ENCODE measurements at places on chromosomes 13 and 19.

DNA sequence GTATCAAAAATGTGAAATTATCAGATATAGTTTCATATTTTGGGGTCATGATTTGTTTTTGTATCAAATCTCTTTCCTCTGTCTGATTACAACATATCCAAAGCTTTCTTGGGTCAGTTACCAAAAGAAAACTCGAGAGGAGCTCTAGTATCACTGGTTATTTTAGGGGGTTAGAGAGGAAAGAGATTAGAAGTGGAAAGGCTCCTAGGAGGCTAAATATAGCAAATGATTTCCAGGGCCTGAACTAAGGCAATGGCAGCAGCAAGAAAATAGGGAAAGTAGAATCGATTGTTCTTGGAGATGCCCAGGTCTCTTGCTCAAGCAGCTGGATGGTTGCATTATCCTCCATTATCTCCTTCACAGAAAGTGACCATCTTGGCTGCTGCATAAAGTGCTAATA lies 72.9 kb downstream of the NHLRC3 start:
- DNase-seq, result no peak

DNA sequence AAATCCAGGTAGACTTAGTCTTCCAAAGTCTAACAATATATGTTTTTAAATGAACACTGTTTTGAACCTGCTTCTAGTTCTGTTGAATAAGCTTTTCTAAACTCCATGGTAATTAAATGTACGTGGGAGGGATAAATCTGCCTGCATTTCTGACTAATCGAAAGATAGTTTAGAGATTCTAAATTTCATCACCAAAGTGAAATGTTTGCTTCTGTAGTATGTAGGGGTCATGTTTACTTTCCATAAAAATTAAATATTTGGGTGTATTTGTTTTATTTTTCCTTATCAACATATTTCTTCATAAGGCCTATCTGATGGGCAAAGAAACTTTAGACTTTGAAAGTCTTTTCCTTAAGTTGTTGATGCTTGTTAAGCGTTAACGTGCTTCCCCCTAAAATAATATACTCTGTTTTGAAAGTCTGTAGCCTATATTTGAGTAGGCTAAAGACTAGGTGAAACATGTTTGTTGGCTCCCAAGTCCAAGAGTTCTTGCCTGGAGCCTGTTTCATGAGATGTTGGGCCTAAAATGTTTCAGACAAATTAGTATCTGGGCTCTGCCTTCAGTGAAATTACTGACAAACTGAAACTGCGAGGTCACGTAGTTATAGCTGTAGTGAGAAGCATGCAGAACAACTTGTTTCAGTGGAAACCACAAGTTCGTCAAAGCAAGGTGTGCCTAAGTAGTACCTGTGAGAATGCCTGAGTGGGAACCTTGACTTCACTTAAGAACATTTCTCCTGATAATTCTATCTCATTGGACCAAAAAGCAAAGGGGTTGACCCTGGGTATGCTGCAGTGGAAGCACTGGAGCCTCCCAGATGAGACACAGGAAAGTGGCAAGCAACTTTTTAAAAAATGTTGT lies 126.2 kb downstream of the LMO7 start:
- DNase-seq, result no peak

- DNase-seq, result no peak
Observed at GRCh38 chr13:29457299-29457698, 138.2 kb downstream of the SLC7A1 start.

- DNase-seq, result no peak
Observed at GRCh38 chr13:37075164-37075563, 15.7 kb upstream of the SUPT20H start.

- no peak for DNase-seq
Observed at GRCh38 chr13:102277286-102277685, 124.6 kb downstream of the FGF14 start.

DNA sequence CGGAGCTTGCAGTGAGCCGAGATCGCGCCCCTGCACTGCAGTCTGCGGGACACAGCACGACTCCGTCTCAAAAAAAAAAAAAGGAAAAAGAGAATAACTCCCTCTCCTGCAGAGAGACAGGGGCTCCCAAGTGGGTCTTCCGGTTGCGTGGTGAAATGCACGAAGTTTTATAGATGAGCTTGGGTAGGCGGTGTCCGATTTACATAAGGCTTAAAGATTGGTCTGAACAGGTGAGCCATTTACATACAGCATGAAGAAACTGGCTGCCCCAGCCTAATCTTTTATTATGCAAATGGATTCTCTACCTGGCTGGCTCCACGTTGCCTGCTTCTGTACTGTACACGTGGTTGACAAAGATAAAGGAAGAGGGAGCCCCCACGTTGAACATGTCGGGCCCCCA lies 19.5 kb downstream of the ADGRE2 start:
- DNase-seq, result no peak

DNA sequence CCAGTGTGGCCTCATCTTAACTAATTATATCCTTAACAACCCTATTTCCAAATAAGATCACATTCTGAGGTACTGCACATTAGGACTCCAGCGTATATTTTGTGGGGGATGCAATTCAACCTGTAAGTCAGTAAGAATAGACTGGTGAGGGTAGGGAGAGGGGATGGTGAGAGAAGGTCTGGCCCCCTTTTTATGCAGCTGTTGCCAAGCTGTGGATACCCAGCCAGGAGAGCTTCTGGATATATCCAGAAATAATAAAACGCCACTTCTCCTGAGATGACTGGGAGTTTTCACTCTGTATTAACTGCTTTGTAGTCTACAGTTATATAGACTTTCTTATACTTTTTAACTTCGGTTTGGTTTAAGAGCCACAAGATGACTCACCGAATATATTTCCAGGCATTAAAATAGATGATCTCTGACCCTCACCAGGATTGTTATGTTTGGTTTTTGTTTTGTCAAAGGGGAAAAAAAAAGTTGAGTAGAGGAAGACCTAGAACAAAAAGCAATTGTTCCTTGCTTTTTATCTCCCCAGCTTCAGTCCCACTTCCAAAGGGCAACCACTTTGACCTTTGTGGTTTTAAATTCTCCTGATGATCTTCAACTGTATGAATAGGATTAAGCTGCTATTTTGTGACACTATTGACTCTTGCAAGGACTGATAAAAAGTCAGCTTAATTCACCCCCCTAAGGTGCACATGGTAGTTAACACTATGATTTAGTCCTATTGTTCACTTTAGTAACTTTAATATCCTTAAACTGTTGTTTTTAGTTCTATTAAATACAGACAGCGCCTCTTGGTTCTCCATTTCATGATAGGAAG lies 3.1 kb upstream of the NEK3 start:
- DNase-seq, result no peak

DNA sequence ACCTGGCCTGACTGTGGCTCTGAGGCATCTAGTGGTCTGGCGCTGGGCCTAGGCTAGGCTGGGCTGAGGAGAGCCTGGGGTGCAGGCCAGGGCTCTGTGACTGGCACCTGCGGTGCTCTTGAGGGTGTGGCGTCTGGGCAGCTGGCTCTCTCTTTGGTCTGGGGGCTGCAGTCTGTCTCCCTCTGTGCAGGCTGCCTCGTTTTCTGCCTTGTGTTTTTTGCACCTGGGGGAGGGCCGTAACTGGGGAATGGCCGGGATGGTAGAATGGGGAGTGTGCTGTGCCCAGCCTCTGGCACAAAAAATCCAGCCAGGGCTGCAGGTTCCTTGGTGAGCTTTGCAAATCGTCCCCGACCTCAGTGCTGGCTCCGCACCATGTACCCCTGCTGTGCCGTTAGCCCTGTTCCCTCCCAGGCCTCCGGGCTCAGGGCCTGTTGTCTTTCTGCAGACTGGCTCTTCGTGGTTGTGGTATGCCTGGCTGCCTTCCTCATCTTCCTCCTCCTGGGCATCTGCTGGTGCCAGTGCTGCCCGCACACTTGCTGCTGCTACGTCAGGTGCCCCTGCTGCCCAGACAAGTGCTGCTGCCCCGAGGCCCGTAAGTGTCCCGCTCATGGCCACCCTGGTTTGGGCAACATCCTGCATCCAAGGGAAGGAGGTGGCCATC lies 6.5 kb upstream of the USF2 start:
- DNase-seq, result no peak

- no peak for DNase-seq
Observed at GRCh38 chr13:114077933-114078325, 54.5 kb downstream of the RASA3 start.

DNA sequence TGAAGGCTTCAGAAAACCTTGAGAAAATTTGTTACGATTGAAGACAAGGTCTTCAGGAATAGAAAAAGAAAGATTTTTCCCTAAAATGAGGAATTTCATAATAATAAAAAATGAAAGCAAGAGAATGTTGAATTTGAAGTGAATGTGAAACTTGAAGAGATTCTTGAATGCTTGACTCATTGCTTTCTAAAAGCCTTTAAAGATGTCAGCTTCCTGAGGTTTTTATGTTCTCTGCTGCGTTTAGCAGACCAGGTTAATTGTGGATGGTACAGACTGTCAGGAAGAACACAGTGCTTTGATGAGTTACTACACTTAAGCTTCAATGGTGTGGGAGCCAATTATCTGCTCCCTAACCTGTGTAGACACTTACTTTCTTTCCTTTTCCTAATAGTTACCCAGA lies 96.3 kb upstream of the FNDC3A start:
- DNase-seq, result no peak

DNA sequence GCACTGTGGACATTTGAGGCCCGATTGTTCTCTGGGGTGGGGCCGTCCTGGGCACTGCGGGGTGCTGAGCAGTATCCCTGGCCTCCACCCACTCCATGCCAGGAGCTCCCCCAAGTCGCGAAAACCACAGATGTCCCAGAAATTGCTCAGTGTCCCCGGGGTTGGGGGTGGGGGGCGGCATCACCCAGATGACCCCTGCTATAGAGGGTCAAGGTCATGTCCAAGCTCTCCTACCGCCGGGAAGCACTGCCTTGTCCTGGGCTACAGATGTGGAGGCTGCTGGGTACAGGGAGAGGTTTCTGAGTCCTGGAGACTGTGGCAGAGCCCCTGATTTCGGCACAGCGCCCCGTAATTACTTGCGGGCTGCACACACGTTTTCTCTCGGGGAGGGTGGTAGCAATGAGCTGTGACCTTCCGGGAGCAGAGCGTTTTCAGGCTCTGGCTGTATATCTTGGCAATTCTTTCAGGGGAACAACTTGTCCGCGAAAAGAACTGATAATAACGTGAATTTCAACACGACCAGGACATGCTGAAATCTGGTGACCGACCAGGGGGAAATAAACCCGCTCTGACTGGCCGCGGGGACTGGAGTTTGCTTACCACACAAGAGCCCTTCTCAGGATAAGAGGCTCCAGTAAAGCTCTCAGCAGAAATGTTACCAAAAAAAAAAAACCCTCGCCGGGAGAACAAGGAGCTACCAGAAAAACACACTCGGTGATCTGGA lies 68.1 kb downstream of the GNG7 start:
- DNase-seq, result no peak

DNA sequence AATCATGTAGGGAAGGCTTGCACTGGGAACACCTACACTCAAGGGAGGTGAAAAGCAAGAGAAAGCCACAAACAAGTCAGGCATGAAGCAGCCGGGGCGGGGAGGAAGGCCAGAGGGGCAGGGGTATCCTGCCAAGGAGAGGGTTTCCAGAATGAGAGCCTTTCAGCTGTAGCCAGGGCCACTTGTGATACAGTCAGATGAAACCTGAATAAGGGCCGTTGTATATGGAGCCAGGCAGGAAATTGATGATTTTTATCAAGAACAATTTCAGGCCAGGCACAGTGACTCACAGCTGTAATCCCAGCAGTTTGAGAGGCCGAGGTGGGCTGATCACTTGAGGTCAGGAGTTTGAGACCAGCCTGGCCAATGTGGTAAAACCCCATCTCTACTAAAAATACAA lies 4.4 kb downstream of the TRPM4 start:
- DNase-seq, result no peak

GRCh38 chr19:38061294-38061693 lies 154.3 kb downstream of the SIPA1L3 start:
- DNase-seq, result no peak

- DNase-seq, result no peak
Observed at GRCh38 chr13:49711218-49711863, 20.1 kb upstream of the EBPL start.

GRCh38 chr13:35598233-35598632 lies 121.7 kb upstream of the MAB21L1 start:
- DNase-seq, result no peak

GRCh38 chr19:1102407-1103131 lies 1.2 kb upstream of the GPX4 start:
- DNase-seq, result no peak

GRCh38 chr19:10773969-10774368 lies 56.1 kb downstream of the DNM2 start:
- DNase-seq, result no peak

- no peak for DNase-seq
Observed at GRCh38 chr19:2288818-2289713, 7.1 kb upstream of the PEAK3 start.

GRCh38 chr13:46146898-46147297 lies 35.1 kb downstream of the LCP1 start:
- no peak for DNase-seq

DNA sequence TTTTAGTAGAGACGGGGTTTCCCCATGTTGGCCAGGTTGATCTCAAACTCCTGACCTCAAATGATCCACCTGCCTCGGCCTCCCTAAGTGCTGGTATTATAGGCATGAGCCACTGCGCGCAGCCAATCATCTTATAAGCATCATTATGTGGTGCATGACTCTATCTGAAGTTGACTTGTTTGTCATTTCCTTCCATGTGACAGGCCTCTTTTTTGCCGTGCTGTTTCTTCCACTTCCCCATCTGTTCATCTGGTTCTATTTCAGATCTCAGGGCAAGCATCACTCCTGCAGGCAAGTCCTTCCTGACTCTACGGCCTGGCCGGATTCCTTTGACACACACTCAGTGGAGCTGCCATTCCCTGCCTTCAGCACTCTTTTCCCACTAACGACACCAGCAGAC lies 15.2 kb downstream of the COL5A3 start:
- no peak for DNase-seq

DNA sequence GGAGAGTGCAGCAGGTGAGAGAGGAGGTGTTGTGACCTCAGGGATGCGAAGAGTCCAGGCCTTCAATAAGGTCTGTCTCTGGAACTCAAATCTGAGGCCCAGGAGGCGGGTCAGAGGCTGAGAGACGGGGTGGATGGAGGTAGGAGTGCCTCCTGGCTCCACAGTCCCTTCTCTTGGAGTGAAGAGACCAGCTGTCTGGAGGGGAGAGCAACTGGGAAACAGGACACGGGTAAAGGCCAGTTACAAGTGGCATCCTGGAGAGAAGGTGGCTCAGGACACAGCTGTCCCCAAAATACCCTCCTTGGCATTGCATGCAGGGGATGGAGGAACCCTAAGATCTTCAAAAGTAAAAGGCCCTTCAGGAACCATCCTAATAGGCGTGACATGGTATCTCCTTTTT lies 19.2 kb downstream of the PDE4A start:
- no peak for DNase-seq
